Central memory CD8-positive, alpha-beta T cell (primary cell): ENCODE measurements at places on chromosomes 11 and 22.

GRCh38 chr11:11478687-11479086, 125.6 kb upstream of the CSNK2A3 start:
- H3K4me3 ChIP-seq, result no peak overlapping the region
- no peak overlapping the region for H3K27ac ChIP-seq
- H3K36me3 ChIP-seq, result no peaks in the 10 kb centered on the region
- peaks cover 17% of the 10 kb centered on the region for H3K27me3 ChIP-seq
- no peak for DNase-seq
- H3K4me1 ChIP-seq, result no peaks in the 10 kb centered on the region

- no peak for DNase-seq
- peak overlapping the region; percentile 4 for H3K27ac ChIP-seq
Measured at GRCh38 chr11:3984896-3985295, 109.7 kb upstream of the RRM1 start.

DNA sequence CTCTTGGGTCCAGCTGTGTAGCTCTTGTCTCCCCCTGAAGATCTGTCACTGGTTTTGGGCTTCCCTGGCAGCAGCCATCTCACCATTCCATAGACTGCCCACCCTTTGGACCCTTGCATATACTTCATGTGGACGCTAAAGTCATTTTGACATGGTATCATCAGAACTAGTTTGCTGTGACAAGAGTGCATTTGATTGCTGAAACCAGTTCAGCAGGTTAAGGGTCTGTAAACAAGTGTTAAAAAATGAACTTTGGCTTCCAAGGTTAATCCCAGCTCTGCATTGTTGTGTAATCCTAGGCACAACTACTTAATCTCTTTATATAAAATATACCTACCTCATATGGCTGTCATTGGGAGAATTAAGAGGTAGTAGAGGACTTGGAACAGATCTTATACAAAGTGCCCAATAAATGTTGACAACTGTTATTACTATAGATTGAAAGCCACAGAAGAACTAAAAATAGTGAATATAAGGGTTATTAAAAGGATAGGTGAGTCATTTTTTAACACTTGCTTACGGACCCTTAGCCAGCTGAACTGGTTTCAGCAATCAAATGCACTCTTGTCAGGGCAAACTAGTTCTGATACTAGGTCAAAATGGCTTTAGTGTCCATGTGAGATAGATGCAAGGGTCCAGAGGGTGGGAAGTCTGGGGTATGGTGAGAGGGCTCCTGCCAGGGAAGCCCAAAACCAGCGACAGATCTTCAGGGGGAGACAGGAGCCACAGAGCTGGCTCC, 29.4 kb downstream of the CCDC90B start:
- H3K36me3 ChIP-seq, result peaks cover 18% of the 10 kb centered on the region
- peak overlapping the region; percentile 3 for H3K27ac ChIP-seq
- H3K4me1 ChIP-seq, result no peaks in the 10 kb centered on the region
- DNase-seq, result no peak
- no peaks in the 10 kb centered on the region for H3K27me3 ChIP-seq

DNA sequence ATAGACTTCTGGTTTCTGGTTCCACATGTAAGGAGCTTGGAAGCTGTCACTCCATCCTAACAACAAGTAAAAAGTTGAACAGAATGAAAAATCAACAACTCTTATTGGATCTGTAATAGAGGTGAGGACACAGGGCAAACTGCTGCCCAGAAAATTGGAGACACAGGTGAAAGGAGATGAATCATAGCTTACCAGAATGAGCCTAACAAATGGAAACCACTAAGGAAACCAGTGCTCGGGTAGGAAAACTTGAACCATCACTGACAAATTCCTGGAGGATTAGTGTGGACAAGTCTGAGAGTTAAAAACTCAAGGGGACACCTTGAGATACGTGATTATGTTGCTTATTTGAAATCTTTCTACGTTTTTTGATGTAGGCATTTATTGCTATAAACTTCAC, 52.1 kb downstream of the GDPD4 start:
- no peak for DNase-seq
- no peaks in the 10 kb centered on the region for H3K4me1 ChIP-seq
- no peaks in the 10 kb centered on the region for H3K36me3 ChIP-seq
- no peak overlapping the region for H3K4me3 ChIP-seq
- no peak overlapping the region for H3K27ac ChIP-seq

DNA sequence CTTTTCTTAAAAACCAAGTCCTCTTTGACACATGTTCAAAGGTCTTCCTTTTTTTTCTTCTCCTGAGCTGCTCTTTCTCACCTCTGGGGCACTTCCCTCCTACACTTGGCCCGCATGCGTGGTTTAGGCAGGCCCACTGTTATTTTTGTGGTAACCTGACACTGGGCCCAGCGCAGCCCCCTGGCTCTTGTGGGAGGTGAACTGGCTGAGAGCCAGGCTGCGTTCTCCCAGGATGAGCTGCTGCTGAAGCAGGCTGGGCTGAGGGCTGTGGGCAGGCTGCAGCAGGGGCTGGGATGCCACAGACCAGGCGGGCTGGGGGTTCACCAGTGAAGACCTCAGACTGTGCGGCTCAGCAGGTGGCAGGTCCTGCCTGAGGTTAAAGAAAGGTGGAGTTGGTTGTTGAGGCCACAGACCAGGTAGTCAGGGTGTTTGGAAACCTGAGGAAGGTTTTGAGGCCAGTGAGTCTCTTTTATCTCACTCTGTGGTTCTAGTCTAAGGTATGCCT, 72.4 kb downstream of the TEAD1 start:
- H3K4me3 ChIP-seq, result no peak overlapping the region
- no peak overlapping the region for H3K27ac ChIP-seq
- H3K36me3 ChIP-seq, result no peaks in the 10 kb centered on the region
- no peak for DNase-seq
- peaks cover 36% of the 10 kb centered on the region for H3K27me3 ChIP-seq
- H3K4me1 ChIP-seq, result no peaks in the 10 kb centered on the region
